ENCODE measurements at places on chromosomes 13 and 19.

DNA sequence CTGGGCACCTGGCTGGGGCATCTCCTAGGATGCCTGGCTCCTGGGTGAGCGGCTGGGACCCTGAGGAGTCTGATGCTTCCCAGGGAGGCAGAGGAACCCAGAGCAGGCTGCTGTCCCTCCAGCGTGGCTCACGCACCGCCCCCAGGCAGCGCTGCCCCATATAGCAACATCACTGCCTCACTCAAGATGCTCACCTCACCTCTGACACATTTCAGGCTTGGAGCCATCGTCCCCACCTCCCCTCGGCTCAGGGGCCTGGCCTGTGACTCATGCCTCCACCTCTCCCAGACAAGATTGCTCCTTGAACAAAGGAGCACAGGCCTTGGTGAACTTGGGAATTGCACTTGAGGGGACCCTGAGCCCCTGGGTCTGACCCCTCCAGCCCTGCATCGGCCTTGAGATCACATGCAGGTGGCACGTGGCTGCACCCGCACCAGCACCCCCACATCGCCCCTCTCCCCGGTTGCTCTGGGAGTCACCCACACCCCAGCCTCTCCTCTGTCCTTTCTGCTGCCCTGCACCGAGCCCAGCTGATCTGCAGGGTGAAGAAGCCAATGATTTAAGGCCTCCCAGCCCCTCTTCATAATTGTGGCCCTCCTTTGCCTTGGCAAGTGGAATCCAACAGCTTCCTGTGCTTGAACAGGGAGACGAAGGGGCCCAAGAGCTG, 11.2 kb downstream of the CEBPA start:
- DNase-seq, result no peak

DNA sequence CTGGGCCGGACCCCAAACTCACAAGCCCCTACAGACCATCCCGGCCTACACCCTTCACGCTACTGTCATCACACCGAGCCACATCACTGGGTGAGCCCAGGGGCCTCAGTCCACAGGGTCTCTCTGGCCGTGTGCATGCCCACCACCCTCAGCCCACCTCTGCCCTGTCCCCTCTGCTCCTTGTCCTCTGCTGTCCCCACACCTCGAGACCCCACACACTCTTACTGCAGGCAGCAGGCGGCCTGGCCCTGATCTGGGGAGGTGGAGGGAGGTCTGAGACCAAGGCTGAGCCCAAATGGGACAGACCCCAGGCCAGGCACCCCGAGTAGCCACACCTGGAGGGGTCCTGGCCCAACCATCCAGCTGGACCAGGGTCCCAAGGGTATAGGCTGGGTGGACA, 35.2 kb downstream of the PEPD start:
- DNase-seq, result no peak

- no peak for DNase-seq
Observed at GRCh38 chr13:76803831-76804230, 82.4 kb downstream of the KCTD12 start.

DNA sequence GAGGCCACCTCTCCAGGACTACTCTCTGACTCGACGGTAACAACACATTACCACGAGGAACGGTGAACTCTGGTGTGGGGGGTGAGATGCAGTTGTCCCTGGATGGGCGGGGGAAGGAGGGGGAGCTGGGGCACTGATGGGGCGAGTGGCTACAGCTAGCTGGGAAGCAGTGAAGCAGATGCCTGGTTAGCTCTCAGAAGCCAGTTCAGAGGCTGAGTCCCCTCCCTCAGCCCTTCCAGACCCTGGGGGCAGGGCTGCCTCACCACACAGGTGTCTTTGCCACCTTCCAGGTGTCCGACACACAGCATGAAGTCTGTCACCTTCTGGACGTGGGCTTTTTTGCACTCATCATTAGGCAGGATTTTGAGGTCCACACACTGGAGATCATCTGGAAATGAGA, 4.0 kb downstream of the KLK1 start:
- DNase-seq, result no peak

Measured in NCI-H2081 (cell line).